ENCODE measurements at places on chromosomes 5 and 9.

DNA sequence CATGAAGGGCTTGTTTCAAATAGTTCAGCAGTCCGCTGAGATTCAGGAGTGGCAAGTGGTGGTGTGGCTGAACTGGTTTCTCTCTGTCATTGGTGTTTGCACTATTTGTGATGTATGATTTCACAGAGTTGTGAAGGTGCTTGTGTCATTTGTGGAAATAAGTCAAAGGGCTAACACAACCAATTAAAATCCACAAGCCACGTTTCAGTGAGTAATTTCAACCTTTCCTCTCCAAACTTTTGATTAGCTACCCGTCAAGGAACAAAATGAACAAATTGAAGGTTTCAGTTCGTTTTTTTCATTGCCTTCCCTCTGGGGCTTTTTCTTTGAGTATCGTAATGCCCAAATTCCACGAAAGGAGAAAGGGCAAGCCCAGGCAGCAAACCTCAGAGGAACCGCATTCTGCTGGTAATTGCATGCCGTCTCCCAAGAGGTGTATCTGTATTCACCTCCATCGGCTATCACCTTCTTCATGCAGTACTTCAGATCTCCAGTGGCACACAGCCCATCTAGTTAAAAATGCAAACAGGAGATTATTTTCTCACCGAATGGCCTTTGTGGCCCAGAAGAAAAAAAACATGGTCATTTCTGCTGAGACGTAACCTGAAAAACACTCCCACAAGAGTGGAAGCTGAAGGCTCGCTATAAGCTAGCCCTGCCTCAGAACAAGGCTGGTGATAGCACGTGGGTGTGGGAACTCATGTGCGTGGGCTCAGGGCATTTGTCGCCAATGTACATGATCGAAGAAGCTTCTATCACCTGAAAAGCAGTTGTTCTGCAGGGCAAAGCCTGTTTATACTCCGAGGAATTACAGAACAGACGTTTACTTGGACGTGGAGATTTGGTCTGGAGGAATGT lies 197.1 kb downstream of the NR3C1 start:
- DNase-seq = no peak

DNA sequence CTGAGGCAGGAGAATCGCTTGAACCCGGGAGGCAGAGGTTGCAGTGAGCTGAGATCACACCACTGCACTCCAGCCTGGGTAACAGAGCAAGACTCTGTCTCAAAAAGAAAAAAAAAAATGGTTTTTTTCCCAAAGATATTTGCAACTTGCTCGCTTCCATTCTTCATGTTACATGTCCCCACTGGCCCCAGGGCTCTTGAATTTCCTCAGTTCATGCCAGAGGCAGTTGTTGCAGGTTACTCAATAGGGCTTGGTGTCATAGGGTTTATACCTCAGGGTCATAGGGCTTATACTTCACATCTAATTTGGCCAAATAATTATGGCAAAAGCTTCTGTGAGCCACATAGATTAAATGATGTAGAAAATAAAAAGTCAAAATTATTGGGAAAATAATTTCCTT lies 44.1 kb upstream of the KCNV2 start:
- no peak for DNase-seq

GRCh38 chr5:160450164-160450932 lies 28.7 kb downstream of the PTTG1 start:
- DNase-seq = no peak

DNA sequence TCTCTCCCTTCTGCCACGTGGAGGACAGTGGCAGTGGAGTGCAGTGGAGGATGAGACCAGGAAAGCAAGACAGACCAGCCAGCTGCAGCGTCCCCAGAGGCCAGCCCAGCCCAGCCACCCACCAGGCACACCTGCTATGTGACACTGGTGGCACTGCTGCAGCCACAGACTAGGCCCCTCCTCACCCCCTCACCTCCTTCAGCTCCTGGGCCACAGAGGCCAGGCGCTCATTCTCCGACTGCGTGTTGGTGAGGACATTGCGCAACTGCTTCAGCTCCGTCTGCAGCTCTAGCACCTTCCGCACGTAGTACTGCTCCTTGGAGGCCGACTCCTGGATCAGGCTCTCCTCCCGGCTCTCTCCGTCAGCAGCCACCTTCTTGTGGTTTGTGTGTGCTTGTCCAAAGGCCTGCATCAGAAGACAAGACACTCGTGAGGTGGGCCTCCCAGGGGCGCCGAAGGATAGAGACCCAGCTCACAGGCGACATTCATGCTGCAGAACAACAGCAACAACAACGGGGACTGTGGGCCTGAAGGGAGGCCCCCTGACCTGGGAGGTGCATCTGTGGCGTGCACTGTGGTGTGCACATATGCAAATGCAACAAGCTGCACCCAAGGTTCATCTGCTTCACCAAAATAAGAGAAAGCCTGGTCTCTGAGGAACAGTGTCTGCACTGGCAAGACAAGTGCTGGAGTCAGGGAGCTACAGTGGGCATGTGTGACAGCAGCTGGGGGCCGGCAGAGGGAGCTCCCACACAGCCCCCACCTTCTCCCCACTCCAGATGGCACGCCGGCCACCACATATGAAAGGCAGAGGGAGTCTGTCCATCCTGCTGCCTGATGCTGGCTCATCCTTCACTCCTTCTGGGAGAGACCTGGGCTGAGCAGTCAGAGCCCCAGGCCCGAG lies 35.5 kb downstream of the BICD2 start:
- DNase-seq = no peak

DNA sequence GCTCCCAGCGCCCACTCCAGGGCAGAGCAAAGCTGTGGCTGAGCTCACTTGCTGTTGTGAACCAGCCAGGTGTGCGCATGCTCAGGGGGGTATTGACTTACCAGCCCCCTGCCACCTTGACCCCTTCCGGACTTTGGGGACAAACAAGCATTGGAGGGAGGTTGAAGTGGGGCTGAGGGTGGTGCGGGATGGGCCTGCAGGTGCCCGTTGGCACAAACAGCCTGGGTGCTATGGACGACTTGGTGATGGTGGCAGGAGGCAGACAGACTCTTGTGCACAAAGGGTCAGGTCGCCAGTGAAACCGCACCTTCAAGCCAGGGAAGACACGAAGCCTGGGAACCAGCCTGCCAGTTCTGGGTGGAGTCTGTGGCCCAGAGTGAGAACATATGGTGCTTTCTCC lies 858.5 kb upstream of the PTPRD start:
- no peak for DNase-seq

DNA sequence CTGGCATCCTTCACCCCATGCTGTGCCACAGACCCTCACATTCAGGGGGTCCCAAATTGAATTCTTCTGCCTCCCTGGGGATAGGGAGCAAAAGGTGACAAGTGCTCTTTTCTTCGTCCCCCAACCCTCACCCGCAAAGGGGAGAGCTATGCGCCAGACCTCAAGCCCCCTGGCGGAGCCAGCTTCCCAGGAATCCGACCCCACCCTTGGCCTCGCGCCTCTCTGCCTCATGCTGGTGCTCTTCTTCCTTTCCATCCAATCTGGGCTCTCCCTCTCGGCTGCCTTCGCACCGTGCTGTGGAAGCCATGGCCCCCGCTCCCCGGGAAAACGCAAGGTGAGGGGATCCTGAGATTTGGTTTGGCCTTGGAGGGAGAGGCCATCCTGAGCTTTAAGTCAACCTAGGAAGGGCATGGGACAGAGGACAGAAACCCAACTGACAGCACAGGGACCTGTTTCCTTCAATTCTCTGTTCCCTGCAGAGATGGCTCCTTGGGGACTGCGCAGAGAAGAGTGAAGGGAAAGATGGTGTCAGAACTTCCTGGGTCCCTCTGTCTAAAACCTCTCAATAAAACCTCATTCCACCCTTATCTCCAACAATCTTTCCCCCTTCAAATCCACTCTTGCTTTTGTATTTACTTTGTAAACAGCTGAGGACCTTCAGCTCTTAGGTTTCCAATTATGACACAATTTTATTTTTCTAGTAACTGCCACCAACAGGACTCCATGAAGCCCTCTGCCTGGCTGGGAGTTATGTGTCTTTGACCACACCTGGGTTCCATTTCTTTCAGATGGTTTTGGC lies 36.3 kb upstream of the CRB2 start:
- DNase-seq = no peak

GRCh38 chr9:68437785-68438184 lies 81.4 kb downstream of the PGM5 start:
- no peak for DNase-seq

- DNase-seq = no peak
These were observed 35.0 kb downstream of the ERGIC1 start for GRCh38 chr5:172868924-172869591.

DNA sequence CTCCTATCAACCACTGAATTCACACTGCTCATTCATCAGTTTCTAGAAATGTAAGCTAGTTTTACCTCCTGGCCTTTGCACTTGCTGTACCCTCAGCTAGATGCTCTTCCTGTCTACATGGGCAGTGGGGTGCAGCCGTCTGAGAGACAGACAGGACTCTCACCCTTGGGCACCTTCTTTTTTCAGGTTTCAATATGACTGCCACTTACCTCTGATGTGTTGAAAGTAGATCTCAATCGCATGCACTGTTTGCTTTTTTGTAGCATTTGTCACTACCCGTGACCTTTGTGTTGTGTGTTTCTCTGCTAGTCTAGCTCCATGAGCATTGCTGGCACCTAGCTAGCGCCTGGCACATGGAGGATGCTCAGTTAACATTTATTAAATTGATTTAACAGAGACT lies 403.1 kb upstream of the TRPC7 start:
- no peak for DNase-seq

GRCh38 chr9:109498195-109499092 lies at the start of gene PTPN3:
PTPN3 (minus strand) TSS chr9:109498307; CDS start chr9:109463434, 34,873 bp downstream.
- no peak for DNase-seq

- no peak for DNase-seq
These were observed 40.8 kb upstream of the FBXL7 start for GRCh38 chr5:15459200-15459599.

GRCh38 chr5:66743344-66743743 lies 147.2 kb downstream of the MAST4 start:
- no peak for DNase-seq

DNA sequence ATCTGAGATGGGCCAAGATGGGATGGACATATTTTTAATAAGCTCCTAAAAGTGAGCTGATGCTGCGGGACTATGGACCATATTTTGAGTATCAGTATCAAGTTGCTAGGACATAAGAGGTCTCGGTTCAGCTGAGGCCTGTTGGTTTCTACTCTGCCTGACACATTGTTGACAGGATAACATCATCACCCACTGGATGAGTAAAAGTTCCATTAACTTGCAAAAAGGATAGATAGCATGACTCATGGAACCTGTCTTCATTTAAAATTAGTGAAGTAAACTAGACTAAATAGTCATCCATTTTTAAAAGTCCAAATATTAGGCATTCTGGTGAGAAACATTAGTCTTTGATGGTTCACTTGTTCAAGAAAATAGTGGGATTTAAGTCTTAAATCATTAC lies 33.3 kb downstream of the PARP8 start:
- no peak for DNase-seq

- no peak for DNase-seq
These were observed 43.3 kb downstream of the TMC1 start for GRCh38 chr9:72564479-72565281.

DNA sequence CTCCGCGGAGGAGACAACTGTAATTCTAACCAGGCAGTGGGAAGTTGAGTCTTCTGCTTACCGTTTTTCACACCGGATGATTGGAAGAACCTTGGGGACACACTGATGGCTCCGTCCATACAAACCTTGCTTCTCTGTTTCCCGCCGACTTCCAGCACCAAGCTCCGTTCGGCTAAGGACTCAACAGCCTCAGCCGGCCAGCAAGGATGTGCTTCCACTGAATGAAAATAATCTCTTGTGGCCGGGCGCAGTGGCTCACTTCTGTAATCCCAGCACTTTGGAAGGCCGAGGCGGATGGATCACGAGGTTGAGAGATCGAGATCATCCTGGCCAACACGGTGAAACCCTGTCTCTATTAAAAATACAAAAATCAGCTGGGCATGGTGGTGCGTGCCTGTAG lies 1.8 kb upstream of the EDF1 start:
- no peak for DNase-seq

DNA sequence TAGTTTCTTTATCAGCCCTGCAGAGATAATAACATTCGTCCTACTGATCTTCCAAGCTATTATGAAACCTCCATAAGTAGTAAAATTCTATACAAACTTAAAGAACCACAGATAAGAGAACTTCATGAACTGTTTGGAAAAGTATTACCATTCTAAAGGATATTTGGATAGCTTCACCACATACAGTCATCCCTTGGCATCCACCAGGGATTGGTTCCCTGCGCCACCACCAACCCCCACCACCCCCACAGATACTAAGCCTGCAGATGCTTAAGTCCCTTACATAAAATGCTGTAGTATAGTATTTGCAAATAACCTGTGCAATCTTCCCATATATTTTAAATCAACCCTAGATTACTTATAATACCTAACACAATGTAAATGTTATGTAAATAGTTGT lies 61.4 kb upstream of the SHISAL2B start:
- DNase-seq = no peak

DNA sequence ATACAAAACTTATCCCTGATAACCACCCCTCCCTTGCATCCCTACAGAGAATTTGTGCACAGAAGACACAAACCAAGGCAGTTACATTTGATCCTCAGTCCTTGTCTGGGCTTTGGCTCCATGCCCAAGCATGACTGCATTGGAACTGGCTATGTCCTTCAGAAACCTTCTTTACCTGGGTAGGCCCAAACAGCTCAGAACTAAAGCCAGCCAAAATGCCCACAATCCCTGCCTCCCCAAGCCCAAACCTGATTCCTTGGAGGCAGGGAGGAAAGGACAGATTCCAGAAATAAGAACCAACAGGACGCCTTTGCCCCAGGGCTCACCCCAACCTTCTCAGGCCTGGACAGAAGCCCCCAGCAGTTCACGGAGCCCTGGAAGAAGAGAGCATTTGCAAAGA lies 8.2 kb downstream of the IL17B start:
- DNase-seq = no peak

DNA sequence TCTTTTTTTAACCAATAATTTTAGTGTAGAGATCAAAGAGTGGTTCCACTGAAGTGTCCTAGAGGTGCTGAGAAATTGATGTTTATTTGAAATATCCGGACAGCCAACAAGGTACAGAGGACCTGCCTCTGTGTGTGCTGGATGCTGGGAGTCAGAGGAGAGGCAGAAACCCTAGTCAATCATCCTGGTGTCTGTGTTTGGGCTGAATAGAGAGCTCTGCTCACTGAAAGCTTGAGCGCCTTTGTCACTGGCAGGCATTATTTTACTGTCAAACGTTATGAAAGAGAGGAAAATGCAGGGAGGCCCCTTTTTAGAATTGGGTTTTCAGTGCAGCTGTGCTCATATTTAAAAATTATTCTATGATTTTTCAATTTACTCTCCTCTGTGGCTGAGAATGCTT lies 480.3 kb upstream of the TYRP1 start:
- no peak for DNase-seq
